ENCODE measurements at places on chromosomes 3 and 15.

- no peak for DNase-seq
Observed at GRCh38 chr15:27873039-27873438, 226.1 kb downstream of the OCA2 start.

DNA sequence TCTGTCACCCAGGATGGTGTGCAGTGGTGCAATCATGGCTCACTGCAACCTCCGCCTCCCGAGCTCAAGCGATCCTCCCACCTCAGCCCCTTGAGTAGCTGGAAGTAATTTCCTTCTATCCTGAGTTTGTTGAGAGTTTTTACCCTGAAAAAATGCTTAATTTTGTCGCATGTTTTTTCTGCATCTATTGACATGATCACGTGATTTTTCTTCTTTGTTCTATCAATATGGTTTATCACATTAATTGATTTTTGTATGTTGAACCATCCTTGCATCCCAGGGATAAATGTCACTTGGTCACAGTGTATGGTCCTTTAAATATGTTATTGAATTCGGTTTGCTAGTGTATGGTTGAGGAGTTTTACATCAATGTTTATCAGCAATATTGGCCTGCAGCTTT, 11.9 kb upstream of the OR5K4 start:
- no peak for DNase-seq

DNA sequence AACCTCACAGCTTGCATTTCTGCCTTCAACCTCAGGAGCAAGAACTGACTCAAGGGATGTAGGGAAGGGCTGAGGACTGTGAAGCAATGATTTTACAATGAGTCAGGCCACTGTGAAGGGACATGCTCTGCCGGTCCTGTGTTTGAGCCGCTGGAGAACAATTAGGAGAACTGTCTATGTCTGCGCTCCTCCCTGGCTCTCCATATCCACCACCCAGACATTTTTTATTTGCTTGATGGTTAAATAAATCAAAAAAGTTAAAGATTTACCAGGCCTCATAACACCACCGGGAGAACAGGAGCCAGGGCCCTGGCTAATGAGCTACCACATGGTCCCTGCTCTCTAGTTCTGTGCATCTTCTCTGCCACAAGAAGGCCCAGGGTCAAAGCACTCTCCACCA, 29.6 kb downstream of the SEC61A1 start:
- no peak for DNase-seq

- DNase-seq = no peak
Observed at GRCh38 chr15:47409600-47409999, 307.7 kb upstream of the SEMA6D start.

GRCh38 chr3:14962762-14963161, 15.4 kb downstream of the NR2C2 start:
- no peak for DNase-seq

DNA sequence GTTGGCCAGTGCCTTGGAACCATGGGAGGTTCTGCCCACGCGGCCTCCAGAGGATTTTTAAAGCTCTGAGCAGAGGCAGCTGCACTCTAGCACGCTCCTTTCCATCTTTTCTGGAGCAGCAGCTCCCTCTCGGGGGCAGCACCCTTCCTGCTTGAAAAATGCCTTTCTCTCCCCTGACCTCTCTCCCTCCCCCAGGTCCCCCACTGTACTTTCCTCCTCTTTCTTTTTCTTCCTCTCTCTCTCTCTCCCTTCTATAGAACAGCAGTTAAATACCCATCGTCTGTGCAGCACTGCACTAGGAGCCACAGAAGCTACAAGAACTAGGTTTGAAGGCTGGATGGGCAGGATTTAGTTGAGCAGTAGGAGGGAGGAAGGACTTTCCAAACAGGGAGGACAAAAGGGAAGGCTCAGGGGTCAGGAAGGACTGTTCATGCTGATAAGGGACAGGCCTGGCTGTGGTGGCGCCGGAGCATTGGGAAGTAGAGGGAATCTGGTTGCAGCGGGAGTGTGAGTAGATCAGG, 4.4 kb downstream of the ALPK3 start:
- no peak for DNase-seq

- DNase-seq = no peak
Observed at GRCh38 chr15:89666184-89666857, 11.1 kb upstream of the KIF7 start.

GRCh38 chr15:35166730-35167359, 81.8 kb upstream of the NANOGP8 start:
- no peak for DNase-seq

DNA sequence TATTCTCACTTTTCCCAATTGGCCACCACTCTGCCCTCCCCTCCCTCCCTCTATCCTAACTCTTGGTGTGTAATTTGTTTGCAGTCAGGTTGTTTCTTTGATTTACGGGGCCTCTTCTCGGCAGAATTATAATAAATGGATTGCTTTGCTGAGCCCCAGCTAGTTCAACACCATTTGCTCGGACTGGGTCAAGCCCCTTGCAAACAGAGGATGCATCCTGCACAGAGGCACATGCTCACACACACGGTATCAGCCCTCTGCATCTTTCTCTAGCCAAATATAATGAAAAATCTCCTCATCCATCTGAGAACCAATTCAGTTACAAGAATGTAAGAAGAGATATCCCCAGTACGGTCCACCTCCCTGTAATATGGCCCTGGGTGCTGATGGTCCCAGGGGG, 97.7 kb downstream of the EPHB1 start:
- DNase-seq = no peak

GRCh38 chr3:57927166-57927565, 81.1 kb upstream of the FLNB start:
- no peak for DNase-seq

DNA sequence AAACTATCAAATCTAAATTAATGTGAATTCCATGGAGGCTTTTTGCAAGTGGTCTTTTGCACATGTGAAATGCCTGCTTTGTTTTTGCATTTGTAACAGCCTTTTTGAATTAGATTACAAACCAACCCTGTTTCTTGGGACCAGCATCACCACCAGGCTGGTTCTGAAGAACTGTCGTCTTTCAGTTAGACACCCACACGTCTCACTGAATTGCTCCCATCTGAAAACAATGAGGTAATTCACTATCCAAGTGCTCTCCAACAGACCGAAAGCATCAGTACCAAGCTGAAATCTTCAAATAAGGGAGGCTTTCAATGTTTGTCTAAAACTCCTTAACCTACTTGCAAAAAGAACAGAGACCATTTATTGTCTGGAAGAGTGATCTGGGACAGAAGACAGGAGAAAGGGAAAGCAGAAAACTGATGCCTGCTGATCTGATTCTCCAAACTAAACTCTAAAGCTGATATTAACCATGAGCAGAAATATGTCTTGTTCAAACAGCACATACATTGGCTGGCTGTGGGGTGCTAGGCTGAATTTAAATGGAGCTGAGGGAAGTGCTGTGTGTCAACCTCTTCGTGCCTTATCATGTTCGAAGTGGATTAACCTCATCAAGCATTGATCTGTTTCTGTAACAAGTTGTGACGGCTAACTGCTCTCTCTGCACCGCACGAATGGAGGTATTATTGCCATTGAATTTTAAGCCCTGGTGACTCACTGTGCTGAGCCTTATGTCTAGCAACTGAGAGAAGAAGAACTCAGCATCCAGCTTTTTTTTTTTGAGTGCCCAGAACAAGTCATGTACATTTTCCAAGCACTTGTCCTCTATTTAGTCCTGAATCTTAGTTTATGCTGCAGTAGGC, 213.7 kb upstream of the P2RY1 start:
- DNase-seq = no peak

GRCh38 chr3:126816986-126817777, 113.1 kb downstream of the CHCHD6 start:
- no peak for DNase-seq

- DNase-seq = no peak
Observed at GRCh38 chr15:31023841-31024240, 32.4 kb upstream of the MTMR10 start.

- no peak for DNase-seq
Observed at GRCh38 chr3:126124896-126125295, 41.0 kb upstream of the SLC41A3 start.

- no peak for DNase-seq
Observed at GRCh38 chr3:137509354-137510045, 254.6 kb upstream of the SOX14 start.

DNA sequence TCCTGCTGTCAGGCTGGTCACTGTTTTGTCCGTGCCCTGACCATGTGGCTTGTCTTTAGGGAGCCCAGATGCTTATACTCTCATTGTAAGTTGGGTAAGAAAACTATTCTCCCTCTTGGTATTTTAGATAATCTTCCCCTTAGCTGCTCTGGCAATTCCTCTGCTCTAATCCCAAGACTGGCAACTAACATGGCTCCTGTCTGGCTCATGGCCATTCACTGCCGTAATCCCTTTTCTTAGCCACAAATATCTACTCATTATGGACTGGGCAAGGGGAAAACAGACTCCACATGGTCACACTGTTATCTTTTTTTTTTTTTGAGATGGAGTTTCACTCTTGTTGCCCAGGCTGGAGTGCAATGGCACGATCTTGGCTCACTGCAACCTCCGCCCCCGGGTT, 38.8 kb downstream of the TYRO3 start:
- no peak for DNase-seq

GRCh38 chr15:40999190-40999589, 45.9 kb downstream of the CHAC1 start:
- no peak for DNase-seq

GRCh38 chr3:195865752-195866151, 42.6 kb downstream of the TNK2 start:
- no peak for DNase-seq

- no peak for DNase-seq
Observed at GRCh38 chr3:187290503-187290902, 1.0 kb downstream of the MASP1 start.

GRCh38 chr15:100032358-100033085, 299.3 kb upstream of the LYSMD4 start:
- no peak for DNase-seq

DNA sequence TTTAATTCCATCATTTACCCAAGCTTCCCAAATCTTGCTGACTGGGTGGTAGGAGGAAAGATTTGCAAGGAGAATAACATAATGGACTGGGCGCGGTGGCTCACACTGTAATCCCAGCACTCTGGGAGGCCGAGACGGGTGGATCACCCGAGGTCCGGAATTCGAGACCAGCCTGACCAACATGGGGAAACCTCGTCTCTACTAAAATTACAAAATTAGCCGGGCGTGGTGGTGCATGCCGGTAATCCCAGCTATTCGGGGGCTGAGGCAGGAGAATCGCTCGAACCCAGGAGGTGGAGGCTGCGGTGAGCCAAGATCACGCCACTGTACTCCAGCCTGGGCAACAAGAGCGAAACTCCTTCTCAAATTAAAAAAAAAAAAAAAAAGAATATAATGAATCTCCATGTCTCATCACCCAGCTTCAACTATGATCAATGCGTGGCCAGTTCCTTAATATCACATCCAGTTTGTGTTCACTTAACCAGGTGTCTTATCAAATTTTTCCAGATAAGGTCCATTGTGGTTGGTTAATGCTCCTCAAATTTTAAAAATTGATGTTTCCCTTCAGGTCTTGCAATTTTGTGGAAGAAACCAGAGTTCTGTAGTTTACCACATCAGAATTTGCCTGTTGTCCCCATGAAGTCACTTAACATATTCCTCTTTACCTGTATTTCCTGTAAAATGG, 1.3 kb upstream of the ABCF3 start:
- no peak for DNase-seq

GRCh38 chr15:90071220-90071807, 31.0 kb downstream of the IDH2 start:
- peak; percentile 15 for DNase-seq

DNA sequence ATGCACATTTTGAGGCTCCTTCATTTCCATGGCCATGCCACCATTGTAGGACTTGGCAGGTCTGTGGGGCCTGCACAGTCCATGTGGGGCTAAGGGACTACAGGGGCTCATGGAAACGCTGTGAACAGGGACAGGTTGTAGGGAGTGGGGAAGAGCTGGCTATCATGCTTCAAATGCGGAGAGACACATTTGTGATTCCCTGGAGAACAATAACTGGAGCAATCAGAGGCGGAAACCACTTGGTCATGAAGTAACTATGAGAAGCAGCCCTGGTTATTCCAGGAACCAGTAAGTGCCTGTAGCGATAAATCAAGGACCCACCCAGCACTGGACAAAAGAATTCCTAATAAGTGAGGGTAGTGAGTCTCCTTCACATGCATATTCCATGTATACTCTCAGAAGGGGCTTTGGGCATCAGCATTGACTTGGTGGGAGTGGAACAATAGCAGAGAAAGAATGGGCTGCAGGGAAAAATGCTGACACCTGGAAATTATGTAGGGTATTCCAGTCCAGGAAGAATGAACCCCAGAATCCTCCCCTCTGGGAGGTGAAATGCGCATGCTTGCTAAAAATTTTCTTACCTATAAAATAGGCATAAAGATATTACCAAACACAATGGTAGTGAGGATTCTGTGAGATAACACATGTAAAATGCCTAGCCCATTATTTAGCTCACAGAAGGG, 251.4 kb upstream of the ROPN1 start:
- no peak for DNase-seq

DNA sequence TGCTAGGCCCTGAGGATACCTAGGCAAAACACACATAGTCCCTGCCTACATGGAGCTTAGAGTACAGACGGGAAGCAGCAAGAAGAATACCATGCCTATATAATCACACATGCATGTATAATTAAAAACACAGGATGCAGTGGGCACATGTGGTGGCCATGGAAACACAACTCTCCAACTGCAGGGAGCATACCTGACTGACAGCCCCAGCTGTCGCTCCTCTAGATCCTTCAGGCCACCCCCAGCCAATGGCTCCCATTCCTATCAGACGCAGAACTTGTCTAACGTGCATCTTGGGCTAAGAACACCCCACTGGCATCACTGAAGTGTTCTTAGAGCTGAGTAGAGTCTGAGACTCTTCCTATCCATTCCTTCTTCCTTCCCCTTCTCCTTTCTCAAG, 125.5 kb upstream of the FRMD4B start:
- no peak for DNase-seq

DNA sequence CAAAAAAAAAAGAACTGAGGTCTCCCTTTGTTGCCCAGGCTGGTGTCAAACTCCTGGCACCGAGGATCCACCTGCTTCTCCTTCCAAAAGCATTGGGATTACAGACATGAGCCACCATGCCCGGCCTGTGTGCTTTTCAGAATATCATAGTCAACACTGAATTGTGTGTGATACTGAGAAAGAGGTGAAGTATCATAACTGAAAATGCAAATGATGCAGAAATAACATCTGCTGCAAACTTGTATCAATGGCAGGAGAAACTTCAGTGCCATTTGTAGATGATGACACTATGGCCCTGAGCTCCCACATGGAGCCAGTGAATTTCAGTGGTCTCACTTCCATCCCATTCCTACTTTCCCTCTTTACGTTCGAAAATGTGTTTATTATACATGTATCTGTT, 21.9 kb downstream of the IL12A start:
- DNase-seq = no peak

- DNase-seq = no peak
Observed at GRCh38 chr15:54638666-54639065, 558.1 kb downstream of the RSL24D1 start.

GRCh38 chr3:48271763-48272498, 31.0 kb downstream of the ZNF589 start:
- no peak for DNase-seq

GRCh38 chr3:99248913-99249312, 347.4 kb upstream of the DCBLD2 start:
- no peak for DNase-seq

- no peak for DNase-seq
Observed at GRCh38 chr3:59084583-59084982, 34.8 kb upstream of the CFAP20DC start.

Measured in NCI-H1930 (cell line).